ENCODE measurements at places on chromosomes 13 and 19. TPM values are rescaled to one million over a fixed set of nuclear protein-coding genes. Genes with fewer than 3 reads are reported as not detected.

Gene PSPN
- total RNA-seq: 1.6 TPM

Gene OR7D4
- total RNA-seq: not detected

Gene ADAT3
- 6.3 TPM for total RNA-seq

Gene ARHGAP45
- 220 TPM for total RNA-seq

Gene SIRT6
- 38.6 TPM for total RNA-seq

Gene PEX11G
- total RNA-seq: 0.95 TPM

Data from CD8-positive, alpha-beta memory T cell (primary cell).